ENCODE measurements at places on chromosomes 16 and 17. TPM values are rescaled to one million over a fixed set of nuclear protein-coding genes. Genes with fewer than 3 reads are reported as not detected.

GRCh38 chr16:9091867-9092281 is 430 bp downstream of the HAPSTR1 start:
- DNase-seq = no peak

DNA sequence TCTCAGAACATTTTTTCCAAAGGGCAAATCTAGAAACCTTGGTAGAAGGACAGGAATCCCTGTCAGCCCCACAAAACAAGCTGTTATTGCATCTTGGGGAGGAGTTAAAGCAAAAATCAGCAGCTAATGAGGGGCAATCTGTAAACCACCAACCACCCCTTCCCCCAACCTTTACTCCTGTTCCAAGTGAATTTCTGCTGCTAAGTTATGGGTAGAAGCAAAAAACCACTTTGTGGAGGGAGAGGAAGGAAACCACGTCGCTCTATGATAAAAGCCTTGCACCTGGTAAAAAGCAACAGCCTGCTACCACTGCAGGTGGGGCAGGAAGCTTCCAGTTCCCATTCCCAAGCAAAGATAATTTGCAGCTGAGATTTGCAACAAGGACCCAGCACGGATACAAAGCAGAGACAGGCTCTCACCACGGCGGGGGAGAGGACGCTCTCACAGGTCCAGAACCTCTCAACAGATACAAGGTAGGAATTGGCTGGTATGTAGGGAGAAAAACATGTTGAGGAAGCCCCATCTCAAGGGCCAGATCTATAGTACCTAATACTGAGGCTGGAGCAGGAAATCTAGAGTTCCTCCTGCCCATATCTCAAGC is 10.7 kb downstream of the ABCA8 start:
- DNase-seq = no peak

The RASL10B gene
- total RNA-seq = 4.8 TPM

DNA sequence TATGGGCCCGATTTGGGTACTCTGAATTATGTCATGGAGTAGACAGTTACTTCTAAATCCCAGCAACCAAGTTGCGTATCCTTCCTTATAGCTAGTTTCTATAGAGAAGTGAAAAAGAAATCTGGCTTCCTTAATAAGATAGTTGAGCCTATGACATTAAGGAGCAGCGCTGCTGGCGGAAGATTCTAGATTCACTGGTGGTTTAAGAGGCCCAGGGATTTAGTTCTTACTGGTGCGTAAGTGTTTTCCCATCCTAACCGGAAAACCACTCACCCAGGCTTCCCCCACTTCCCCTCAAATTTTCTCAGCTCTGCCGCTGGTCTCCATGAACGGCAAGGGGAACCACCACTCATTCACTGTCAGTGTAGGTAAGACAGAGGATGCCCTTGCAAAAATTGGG is 230.4 kb downstream of the CPPED1 start:
- no peak for DNase-seq

The HOXB13 gene
- total RNA-seq = not detected

The BCKDK gene
- 19.8 TPM for total RNA-seq

The STH gene
- total RNA-seq = not detected

DNA sequence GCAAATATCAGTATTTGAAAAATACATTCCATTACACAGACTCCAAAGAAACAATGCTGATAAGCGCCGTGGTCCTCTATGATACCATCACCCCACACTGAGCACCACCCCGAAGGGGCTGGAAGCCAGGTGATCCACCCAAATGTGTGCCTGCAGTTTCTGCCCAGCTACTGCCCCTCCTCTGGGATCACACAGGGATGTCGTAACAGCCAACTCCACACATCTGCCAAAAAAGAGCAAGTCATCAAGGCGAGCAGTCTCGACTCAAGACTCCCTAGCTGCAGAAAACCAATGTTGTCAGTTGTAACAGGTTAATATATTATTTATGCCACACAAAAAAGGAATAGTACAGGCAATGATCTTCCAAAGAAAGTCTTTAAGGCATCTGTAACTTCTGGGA is 21.0 kb downstream of the CYB5D2 start:
- DNase-seq = no peak

DNA sequence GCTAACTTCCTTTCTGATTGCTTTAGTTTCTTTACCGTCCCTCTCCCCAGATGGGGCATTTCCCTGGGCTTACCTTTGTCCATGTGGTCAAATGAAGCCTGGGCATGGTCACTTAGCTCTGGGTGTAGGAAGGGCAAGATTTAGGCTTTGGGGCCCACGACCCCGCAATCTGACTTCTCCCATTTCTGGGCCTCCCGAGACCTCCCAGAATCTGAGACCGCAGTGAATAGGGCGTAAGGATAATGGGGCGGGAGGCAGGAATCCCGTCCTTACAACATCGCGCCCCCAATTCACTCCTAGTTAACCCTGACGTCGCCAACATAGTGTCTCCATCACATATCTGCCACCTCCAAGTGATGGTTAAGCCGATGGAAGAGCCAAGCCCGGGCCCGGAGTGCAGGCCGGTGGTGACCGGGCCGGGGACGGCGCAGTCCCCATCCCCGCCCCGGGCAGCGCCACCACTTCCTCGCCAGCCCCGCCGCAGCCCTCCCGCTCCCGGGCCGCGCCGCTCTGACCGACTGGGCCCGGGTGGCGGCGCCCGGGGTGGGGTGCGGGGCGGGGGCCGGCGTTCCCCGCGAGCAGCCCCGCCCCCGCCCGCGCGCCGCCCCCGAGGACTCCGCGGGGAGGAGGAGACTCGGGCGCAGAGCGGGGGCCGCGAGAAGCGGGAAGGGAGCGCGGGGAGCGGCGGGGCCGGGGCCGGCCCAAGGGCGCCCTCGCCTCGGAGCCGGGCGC is at the start of gene RHBDL3:
Gene RHBDL3 (plus strand): TSS at position 641 of the 732 bp plus-strand sequence. CDS start 358 bp downstream, outside the sequence.
- DNase-seq = peak; percentile 67

DNA sequence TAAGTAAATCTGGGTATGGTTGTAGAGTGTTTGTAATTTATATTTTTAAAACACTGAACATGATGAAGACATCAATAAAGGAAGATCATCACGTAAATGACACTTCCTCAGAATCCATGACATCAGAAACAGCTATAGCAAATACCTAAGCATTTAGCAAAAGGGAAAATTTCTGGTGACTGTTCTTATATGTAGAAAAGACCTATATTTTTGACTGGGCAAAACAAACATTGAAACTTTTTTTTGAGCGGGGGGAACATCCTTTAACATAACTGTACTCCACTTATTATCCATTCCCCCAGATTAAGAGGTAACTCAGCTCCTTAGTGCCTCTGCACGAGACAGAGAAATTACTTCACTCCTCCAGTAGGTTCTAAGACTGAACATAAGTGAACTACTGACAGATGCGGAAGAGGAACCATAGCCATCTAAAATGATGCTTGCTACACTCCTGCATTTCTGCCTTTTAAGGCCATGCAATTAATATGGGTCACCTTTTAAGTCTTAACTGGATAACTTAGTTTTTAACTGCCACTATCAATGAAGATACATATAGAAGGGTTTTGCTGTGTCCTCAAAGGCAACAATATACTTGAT is 9.4 kb downstream of the CRYBA1 start:
- DNase-seq = no peak

DNA sequence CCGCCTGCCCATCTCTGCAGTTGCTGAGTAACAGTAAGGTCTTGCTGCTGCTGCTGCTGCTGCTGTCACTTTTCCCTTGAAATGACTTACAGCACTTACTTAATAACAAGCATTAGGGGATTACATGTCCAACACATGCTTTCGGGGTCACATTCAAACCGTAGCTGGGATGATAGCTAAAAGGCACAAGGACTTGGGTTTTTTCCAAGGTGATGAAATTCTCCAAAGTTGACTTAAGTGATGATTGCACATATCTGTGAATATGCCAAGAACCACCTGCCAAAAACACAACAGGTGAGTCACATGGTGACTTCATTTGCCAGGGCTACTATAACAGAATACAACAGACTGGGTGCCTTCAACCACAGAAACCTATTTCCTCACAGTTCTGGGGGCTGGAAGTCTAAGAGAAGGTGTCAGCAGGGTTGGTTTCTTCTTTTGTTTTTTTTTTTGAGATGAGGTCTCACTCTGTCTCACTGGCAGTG is 121.9 kb upstream of the TNRC6C start:
- no peak for DNase-seq

The C1QL1 gene
- total RNA-seq = 4.7 TPM

- no peak for DNase-seq
Measured at GRCh38 chr16:66622863-66623262, 18.4 kb downstream of the CMTM3 start.

DNA sequence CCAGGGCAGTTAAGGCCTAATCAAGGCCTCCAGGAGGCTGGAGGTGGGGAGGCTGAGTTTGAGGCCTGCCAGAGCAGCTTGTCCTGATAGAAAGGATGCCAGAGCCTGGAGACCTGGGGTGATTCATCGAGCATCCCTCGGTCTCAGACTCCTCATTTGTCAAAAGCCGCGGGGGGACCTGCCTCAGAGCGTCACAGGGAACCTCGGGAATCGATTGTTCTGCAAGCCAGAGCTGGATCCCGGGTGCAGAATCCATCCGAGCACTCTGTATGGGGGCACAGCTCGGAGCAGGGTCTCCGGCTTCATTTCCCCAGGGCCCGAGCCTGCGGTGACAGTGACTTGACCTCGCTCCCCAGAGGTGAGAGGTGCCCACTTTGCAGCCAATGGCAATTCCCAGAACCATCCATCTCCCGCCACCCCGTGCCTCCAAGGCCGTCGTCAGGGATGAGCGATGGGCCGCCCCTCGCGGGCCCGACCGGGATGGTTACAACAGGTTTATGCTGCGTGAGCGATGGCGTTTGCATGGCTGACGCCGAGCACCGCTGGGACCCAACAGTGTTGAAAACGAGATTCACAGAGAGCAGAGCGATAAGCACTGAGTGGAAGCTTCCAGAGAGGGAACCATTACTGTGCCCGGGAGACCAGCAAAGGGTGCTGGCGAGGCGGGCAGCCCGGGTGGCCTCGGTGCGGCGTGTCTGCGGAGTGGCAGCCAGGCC is 117.1 kb upstream of the GSE1 start:
- no peak for DNase-seq

- DNase-seq = no peak
Measured at GRCh38 chr16:50615891-50616290, 65.2 kb downstream of the SNX20 start.

- no peak for DNase-seq
Measured at GRCh38 chr16:86382067-86382773, 128.1 kb upstream of the FOXF1 start.

DNA sequence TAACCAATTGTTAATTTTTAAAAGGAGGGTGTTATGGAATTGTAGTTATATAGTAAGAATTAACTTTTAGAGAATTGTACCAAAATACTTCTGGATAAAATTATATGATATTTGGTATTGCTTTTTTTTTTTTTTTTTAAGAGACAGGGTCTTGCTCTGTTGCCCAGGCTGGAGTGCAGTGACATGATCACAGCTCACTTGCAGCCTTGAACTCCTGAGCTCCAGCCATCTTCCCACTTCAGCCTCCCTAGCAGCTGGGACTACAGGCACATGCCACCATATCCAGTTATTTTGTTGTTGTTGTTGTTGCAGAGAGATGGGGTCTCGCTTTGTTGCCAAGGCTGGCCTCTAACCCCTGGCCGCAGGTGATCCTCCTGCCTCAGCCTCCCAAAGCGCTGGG is 8.5 kb downstream of the ARSG start:
- DNase-seq = no peak

DNA sequence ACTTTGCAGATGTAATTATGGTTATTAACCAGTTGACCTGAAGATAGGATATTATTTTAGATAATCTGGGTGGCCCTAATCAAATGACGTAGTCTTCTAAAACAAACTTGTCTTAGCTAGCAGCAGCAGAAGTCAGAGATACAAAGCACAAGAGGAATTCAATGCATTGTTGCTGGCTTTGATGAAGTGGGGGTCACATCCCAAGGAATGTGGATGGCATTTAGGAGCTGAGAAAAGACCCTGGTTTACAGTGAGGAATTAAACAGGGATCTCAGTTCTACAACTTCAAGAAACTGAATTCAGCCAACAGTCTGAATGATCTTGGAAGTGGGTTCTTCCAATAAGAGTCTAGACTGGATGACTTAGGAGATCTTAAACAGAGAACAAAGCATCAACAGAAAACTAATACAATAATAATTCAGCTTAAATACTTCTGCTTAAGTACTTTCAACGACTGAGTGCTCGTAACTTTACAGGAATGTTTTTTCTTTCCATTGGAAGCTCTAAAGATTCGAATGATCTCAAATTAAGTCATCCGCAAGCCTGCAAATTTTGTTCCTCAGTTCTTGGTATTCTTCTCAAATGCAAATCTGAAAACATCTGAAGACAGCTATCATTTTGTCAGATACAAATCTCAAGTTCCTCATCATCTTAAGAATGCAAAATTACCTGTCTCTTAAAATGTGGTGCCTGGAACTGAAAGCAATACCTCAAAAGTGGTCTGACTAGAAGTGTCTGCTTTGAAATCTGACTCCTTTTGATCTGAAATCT is 3.3 kb downstream of the C16orf46 start:
- peak; percentile 64 for DNase-seq

The SLC7A6OS gene
- total RNA-seq = 18.7 TPM

DNA sequence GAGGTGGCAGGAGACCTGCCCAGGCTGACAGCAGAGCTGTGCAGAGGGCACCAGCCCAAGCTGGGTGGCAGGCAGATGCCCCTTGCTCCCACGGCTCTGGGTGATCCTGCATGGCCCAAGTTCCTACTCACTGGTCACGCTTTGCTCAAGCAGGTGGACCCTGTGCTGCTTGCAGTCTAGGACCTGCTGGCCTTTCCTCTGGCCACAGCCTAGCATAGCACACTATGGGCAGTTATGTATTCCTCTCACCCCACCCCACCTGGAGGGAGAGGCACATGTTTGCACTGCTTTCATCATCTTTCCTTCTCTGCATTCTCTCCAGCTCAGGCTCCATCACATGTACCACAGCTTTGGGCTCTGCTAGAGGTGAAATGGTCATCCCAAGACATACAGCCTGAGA is 19.6 kb upstream of the SREBF1 start:
- no peak for DNase-seq

The GNAO1 gene
- total RNA-seq = 1.9 TPM

GRCh38 chr17:68533887-68534694 is 21.9 kb downstream of the PRKAR1A start:
- DNase-seq = no peak

- no peak for DNase-seq
Measured at GRCh38 chr17:38741921-38742410, 6.2 kb downstream of the PCGF2 start.

DNA sequence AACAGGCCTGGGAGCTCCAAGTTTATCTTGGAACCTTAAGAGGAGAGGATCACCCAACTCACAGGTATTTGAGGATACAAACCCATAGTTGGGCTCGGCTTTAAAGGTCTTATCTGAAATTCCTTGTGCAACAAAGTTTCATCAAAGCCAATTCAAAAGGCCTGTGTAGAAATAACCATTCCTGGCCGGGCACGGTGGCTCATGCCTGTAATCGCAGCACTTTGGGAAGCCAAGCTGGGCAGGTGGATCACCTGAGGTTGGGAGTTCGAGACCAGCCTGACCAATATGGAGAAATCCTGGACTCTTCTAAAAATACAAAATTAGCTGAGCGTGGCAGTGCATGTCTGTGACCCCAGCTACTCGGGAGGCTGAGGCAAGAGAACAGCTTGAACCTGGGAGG is 28.7 kb downstream of the C16orf54 start:
- no peak for DNase-seq

The RAP1GAP2 gene
- total RNA-seq = 3.8 TPM

DNA sequence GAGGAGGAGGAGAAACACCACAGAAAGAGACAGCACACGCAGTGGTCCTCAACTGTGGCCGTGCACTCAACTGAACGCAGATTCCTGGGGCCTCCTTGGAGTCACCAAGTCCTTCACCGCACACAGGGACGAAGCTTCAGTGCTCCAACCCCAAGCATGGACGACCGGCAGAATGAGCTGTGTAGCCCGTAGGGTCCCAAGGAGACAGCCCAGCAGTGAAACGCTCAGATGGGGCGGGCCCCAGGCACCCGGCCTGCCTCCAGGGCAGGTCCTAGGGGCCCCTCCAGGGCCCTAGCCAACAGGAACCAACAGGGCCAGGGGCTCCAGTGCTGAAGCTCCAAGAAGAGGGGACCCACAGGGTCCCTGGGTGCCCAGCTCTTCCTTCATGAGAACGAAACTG is 13.2 kb downstream of the RAB40B start:
- DNase-seq = no peak

Data from neural progenitor cell (in vitro differentiated cells).